ENCODE measurements at places on chromosomes 6 and 20.

DNA sequence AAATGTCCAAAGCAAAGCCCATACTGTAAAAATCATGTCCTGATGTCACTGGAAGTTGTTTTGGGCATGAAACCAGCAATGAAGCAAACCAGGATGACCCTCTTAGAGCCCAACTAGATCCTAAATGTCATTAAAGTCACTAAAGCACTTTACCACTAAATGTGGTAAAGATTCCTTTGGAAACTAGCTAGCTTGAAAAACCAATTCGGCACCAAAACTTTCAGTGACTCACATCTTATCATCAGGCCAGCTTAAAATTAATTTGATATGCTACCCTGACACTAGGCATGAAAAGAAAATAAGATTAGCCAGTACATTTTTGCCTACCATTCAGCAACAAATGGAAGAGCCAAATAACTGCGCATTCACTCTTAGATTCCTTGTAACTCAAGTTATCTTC lies 145.8 kb downstream of the PACRG start:
- DNase-seq: no peak

DNA sequence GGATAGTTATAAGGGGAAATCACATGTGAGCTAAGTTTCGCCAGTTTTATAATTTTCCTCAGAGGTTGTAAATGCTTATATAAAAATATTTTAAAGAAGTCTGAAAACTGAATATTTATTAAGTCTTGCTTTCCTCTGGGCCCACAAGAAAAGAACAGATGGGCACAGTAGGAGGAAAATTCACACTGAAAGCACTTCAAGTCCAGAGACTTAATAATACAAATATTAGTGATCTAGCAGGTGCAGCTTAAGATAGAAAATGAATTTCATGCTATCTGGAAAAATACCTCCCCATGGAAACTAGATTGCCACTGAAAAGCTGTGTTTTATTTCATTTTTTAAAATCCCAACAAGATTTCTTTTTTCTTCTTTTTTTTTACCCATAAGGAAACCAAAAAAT lies 47.2 kb downstream of the ORC3 start:
- no peak for DNase-seq

DNA sequence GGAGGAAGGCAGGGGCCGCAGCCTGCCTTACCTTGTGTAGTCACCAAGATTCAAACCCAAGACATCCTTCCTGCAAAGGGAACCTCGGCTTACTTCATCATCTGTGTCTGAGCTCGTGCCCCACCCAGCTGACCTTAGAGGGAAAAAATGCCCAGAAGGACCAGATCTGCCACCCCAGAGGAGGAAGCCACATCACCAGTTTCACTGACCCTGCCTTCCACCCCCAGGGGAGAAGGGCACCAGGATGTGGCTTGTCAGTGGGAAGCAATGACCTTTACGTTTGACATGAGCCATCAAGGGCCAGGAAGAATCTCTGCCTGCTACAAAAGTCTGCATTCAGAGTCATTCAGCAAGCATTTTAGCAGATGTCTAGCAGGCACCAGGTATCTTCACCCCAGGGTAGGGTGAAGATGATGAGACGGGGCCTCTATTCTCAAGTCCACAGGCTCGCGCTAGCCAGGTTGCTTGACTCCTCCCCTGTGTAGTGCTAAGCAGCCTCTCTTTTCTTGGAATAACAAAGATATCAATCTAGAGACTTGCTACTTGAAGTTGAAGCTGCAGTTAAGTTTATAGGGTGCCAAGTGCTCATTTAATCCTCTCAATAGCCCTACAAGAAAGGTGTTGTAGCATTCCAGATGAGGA lies 28.1 kb downstream of the HM13 start:
- peak; percentile 18 for DNase-seq

GRCh38 chr6:119350202-119350951 lies 816 bp upstream of the MAN1A1 start:
- peak; percentile 59 for DNase-seq

DNA sequence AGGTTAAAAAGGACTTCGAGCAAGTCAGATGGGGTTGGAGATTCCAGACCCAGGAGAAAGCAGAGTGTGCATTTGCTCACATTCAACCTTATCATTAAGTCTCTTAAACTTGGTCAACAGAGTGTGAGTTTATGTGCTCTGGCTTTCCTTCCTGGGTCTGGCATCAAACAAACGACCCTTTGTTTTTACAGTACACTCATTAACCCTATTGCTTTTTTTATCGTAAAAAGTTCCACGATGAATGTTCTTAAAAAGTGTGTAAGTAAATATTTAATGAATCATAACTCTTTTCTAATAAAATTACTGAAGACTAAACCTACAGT lies 2.5 kb downstream of the FYN start:
- no peak for DNase-seq

All from CD14-positive monocyte (primary cell).